ENCODE measurements at places on chromosomes 3 and 15. TPM values are rescaled to one million over a fixed set of nuclear protein-coding genes. Genes with fewer than 3 reads are reported as not detected.

NR1I2 gene
- total RNA-seq, result not detected

FANCI gene
- 53.7 TPM for total RNA-seq

ADAMTS9 gene
- 0.55 TPM for total RNA-seq

SHF gene
- 0.68 TPM for total RNA-seq

PYGO1 gene
- 8.9 TPM for total RNA-seq

CCR8 gene
- total RNA-seq, result not detected

LMCD1 gene
- 75.6 TPM for total RNA-seq

PSTPIP1 gene
- not detected for total RNA-seq

ARRDC4 gene
- total RNA-seq, result 0.31 TPM

CPN2 gene
- total RNA-seq, result not detected

NFKBIZ gene
- 7.8 TPM for total RNA-seq

GOLGA8J gene
- total RNA-seq, result not detected

CLDN11 gene
- total RNA-seq, result not detected

CCDC39 gene
- not detected for total RNA-seq

TOMM70 gene
- total RNA-seq, result 55.2 TPM

SERPINI2 gene
- total RNA-seq, result not detected

ACTR8 gene
- total RNA-seq, result 17.1 TPM

CCR3 gene
- not detected for total RNA-seq

ILDR1 gene
- total RNA-seq, result not detected

ZNF80 gene
- not detected for total RNA-seq

KBTBD13 gene
- 0.02 TPM for total RNA-seq

COL7A1 gene
- total RNA-seq, result 199 TPM

GOLGA8K gene
- 0.38 TPM for total RNA-seq

SNTN gene
- not detected for total RNA-seq

CPLX3 gene
- not detected for total RNA-seq

KY gene
- total RNA-seq, result not detected

C2CD4A gene
- 0.02 TPM for total RNA-seq

FHIT gene
- 0.78 TPM for total RNA-seq
